Activated T-cell treated with anti-CD3 and anti-CD28 coated beads, Interleukin-2, amount 50 U/mL, for 4 hours (primary cell): ENCODE measurements at places on chromosomes 12 and 14. TPM values are rescaled to one million over a fixed set of nuclear protein-coding genes. Genes with fewer than 3 reads are reported as not detected.

The NPAS3 gene
- total RNA-seq, result 0.26 TPM

The TMEM233 gene
- not detected for total RNA-seq

The KLRB1 gene
- total RNA-seq, result 0.56 TPM

The CRIP1 gene
- total RNA-seq, result 33.5 TPM

The LBHD2 gene
- total RNA-seq, result not detected

The GARIN6 gene
- total RNA-seq, result not detected

The KRT75 gene
- not detected for total RNA-seq

The SYNDIG1L gene
- not detected for total RNA-seq

DNA sequence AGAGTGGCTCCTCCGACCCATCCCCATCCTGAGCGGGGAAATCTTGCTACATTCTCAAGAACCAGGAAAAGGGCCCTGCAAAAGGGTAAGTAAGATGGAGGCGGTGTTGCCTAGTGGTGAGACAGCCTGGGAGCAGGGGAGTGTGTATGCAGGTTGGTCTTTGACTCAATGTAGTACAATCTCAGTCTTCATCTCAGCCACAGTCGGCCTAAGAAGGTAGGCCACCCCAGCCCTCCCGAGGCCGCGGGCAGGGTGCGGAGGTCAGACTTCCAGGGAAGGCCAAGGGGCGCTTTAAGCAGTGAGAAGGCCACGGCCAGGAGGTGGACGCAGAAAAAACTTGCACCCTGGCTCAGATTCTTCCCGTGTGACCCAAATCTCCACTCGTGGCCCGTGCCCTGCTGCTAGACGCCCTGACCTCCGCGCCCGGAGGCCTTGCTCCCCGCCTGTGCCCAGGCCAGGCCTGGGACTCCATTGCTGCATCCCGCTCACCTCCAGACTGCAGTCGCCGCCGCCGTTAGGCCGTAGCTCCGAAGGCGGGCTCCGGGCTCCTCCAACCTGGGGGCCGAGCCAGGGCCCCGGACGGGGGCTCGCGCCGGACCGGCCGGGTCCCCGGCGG, 435 bp downstream of the FOXM1 start:
- DNase-seq, result no peak

DNA sequence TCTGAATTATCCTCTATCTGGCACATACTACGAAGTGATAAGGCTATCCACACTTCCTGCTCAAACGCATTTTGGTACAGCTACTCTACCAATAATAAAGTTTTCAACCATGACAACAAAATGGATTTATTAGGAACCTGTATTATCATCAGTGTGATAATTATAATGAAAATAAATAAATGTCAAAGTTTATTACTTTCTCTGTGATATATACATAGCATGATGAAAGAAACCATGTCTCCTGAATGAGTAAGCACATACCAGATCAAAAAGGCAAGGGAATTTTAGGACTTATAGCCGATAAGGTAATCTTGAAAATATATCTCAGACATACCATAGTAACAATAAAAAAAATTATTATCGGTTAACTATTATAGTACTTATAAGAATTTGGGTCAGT, 61.1 kb downstream of the CPNE8 start:
- no peak for DNase-seq

GRCh38 chr14:88463318-88463717, 77.9 kb downstream of the SPATA7 start:
- DNase-seq, result no peak

GRCh38 chr14:61171727-61172126, 109.4 kb downstream of the TMEM30B start:
- no peak for DNase-seq

- no peak for DNase-seq
Measured at GRCh38 chr14:48936849-48937248, 649.3 kb downstream of the RPS29 start.

- no peak for DNase-seq
Measured at GRCh38 chr12:105262461-105263184, 26.6 kb upstream of the APPL2 start.

GRCh38 chr14:94026889-94027469, 839 bp downstream of the OTUB2 start:
- DNase-seq, result no peak

DNA sequence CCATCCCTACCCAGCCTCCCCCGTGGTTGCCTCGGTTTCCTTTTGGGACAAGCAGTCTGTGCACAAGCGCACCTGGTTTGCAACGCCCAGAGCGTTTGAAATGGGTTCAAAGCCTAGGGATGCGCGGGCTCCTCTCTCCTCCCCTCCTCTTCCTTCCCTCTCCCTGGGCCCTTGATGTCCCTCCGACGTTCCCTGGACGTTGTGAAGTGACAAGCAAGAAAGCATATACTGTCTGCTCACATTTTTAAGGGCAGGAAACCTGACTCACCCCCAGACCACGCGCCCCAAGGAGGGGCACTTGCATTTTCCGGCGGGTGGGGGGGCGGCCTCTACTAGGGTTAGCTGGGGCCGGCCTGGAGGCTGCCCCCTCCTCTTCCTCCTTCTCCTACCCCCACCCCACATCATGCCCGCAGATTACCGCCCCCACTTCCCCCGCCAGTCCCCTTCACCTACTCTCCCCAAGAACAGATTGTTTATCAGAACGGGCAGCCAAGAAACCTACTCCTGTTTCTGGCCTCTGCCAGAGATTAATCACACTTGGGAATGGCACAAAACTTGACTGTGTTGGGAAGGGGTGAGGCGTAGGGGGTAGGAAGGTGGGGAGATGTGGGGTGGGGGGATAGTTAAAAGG, 9.5 kb upstream of the IRF2BPL start:
- peak; percentile 67 for DNase-seq

GRCh38 chr12:131131808-131132117, 178.1 kb downstream of the ADGRD1 start:
- DNase-seq, result no peak

GRCh38 chr14:92631098-92631497, 117.3 kb downstream of the LGMN start:
- no peak for DNase-seq

GRCh38 chr12:46661110-46661845, 164.5 kb downstream of the SLC38A4 start:
- no peak for DNase-seq

- DNase-seq, result no peak
Measured at GRCh38 chr12:21823581-21823980, 49.1 kb upstream of the KCNJ8 start.

GRCh38 chr14:71290960-71291466, 383.8 kb downstream of the PCNX1 start:
- peak; percentile 12 for DNase-seq

DNA sequence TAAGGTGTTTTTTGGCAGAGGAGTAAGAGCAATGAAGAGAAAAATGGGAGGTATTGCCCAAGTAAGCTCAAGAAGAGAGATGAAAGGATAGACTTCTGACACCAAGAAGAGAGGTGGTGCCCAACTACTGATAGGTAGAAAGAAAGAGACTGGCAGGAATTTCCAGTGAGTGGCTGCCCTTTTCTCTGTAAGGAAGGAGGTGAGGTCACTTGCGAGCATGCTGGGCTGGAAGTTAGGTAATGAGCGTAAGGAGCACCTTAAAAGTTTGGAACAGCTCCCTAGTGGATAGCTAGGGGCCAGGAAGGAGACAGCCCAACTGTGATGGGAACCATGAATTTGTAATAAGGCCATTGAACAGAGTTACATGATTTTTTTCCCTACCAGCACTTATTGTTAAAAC, 127.0 kb downstream of the ANO6 start:
- no peak for DNase-seq

DNA sequence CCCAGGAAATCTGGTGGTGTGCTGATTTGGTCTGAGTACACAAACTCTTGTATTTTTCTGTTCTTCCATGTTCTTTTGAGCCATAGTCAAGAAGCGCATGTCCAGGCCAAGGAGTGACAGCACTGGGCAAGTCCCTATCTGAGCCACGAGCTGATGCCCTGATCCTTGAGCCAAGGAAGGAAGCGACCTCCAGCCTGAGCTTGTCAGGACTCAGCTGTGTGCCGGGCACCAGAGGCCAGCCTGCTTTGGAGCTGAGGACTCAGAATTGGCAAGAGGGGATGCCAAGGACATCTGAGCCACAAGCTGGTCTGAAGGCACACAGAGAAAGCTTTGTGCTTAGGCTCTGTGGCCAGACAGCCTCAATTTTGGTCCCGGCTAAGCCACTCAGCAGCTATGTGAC, 52.6 kb downstream of the GALNT16 start:
- DNase-seq, result no peak

GRCh38 chr12:51672334-51672733, 81.3 kb downstream of the SCN8A start:
- no peak for DNase-seq

DNA sequence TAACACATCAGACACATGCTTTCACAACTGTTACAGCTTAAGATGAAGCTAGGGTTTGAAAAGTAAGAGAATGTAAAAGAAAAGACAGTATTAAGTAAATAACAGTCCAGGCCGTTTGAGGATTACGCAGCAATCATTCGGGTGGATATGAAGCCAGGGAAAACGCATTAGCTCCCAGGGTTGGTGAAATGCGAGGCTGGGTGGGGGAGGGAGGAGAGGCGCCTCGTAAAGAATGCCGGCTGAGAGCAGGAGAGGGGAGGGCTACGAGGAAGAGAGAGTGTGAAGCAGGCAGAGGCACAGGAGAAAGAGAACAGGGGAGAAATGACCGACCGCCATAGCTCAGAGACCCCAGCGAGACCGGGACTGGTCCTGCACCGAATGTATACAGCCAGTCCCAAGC, 73.0 kb downstream of the IQSEC3 start:
- DNase-seq, result no peak

GRCh38 chr12:85755760-85756159, 80.4 kb downstream of the RASSF9 start:
- DNase-seq, result no peak

DNA sequence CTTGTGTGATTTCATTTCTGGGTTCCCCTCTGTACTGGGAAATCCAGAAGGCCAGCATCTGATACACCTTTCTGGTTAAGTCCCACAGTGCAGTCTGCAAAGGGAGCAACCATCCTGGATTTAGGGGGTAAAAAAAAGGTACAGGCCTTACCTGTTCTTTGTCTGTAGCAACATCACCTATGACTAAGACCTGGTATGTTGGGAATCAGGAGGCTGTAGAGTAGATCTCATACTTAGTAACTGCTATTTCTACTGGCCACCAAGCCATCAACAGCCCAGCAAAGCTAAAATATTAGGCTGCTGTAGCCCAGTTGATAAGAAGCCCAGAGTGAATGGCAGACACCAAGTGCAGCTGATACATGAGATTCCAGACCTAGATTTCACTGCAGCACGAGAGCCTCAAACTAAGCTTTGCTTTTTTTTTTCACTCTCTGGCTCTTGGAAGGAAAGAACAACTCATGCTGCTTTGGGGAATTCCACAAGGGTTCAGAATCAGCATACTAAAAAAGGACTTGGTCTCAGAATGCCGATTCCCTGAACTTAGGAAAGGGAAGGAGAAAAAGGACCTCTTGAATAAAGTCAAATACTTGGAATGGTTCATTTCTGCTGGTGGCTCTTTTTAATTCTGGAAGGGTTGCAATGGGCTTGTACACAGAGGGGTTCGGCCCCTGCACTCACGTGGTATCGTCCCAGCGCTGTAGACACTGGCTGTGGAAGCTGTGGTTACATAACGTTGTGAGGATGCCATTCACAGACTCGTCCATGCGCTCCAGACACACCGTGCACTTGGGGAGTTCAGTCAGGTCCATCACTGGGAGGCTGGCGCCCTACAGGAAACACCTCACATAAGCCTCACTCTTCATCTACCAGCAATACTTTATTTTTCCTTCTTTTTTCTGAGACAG, 20.5 kb downstream of the BRAP start:
- DNase-seq, result no peak

DNA sequence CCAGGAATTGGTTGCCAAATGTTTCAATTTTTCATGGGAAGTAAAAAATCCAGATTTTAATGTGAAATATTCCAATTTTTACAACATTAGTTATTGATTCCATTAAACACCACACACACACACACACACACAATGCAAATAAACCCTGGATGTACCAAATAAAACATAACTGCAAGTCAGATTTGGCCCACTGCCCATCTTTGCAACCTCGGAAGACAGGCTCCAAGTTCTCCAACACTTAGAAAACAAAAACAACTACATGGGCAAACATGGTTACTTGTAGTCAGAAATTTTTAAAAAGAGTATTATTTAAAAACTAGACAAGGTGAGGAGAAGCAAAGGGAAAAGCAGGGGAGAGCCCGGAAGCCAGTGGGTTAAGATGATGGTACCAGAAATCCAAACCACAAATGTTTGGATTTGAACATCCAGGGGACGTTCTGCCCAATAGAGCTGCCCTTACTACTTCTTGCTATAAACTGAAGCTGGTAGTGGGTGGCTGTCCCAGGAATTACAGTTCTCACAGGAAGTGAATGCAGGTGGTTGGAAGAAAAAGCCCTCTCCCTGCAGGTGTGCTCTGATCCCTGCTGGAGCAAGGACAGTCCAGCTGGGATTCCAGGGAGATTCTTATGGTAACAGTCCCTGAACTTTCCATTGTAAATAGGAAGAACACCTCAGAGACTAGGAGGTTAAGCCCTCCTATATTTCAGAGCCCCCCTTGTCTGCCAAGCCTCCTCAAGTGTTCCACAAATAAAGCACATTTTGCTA, 111.7 kb downstream of the SLC25A21 start:
- no peak for DNase-seq

DNA sequence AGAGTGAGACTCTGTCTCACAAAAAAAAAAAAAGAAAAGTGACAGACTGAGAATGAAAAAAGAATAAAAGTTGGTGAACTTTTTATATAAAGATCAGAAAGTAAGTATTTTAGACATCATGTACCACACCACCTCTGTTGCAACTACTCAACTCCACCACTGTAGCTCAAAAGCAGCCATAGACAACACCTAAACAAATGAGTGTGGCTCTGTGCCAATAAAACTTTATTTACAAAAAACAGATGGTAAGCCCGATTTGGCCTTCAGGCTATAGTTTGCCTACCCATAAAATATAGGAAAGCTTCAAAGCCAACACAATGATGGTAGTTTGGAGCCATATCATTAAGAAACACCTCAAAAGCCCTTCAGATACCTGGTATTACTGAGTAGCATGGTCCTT, 154.5 kb upstream of the FOXN3 start:
- no peak for DNase-seq

DNA sequence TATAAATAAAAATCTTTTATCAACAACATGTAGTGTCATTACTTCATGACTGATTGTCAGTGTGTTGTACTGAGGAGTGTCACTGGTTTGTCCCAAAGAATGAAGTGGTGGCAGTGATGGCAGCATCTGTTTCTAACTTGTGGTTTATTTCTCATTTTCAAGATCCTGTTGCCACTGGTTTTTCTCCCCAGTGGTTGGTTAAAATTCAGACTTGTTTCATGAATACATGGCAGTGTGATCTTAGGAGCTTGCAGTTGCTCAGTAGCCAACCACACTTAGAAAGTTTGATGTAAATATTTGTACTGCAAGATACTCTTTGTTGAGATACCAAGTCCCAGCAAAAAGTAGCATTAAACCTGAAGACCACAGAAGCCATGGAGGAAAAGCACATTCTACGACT, 69.8 kb downstream of the PLEKHA5 start:
- DNase-seq, result no peak

- no peak for DNase-seq
Measured at GRCh38 chr14:49940808-49941421, 48.0 kb downstream of the ARF6 start.

GRCh38 chr14:77364146-77364545, 12.7 kb downstream of the TMED8 start:
- DNase-seq, result no peak

GRCh38 chr12:66335746-66336145, 33.5 kb downstream of the HELB start:
- no peak for DNase-seq
